ENCODE measurements at places on chromosomes 1 and 21.

DNA sequence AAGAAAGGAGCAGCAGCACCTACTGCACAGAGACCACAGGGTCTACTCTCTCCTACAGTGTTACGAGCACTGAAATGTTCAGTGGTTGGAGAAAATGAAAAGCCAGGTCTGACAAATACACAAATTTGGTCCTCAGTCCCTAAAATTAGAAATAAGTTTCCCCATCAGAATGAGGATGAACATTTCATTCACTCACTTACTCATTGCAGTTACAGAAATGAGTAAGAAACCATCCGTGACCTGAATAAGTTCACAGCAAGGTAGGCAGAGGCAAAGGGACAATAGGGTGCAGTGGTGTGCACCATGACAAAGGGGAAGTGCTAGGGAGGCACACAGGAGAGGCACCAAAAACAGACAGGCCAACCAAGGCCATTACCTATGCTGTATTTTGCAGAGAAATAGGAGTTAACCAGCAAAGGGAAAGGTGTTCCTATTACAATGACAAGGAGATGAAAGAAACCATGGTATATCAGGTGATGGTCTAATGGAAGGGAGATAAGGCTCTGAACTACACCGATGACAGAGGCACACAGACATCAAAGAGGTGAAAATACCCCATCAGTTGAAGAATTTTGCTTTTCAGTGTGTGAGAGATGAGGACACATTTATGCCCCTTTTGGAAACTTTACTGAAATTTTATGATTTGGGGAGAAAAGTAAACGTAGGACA is 29.4 kb downstream of the VAV3 start:
- no peak for DNase-seq

DNA sequence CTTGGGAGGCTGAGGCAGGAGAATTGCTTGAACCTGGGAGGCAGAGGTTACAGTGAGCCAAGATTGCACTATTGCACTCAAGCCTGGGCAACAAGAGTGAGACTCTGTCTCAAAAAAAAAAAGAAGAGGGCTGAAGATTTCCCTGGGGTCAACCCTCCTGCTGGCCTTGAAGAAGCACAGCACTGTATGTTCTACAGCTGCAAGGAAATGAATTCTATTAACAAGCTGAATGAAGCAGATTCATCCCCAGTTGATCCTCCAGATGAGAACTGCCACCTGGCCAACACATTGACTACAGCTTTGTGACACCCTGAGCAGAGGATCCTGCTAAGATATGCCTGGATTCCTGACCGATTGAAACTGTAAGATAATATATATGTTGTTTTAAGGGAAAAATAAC is 129.5 kb downstream of the ADSS2 start:
- no peak for DNase-seq

GRCh38 chr1:63705078-63705477 is 68.7 kb upstream of the ROR1 start:
- DNase-seq = no peak

DNA sequence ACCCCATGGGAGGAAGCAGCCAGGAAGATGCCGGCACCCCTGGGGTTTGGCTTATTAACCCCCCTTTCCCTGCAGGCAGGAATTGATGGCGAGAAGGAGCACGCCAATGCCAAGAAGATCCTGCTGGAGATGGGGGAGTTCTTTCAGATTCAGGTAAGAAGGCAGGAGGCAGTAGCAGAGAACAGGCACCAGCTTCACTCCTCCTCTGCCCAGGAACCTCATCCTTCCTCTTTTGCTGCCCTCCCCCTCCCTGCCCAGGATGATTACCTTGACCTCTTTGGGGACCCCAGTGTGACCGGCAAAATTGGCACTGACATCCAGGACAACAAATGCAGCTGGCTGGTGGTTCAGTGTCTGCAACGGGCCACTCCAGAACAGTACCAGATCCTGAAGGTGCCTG is 1.2 kb upstream of the RUSC1 start:
- DNase-seq = no peak

GRCh38 chr1:13888351-13888986 is 188.5 kb downstream of the PRDM2 start:
- DNase-seq = no peak

GRCh38 chr21:42010507-42011495 is 641 bp upstream of the ZBTB21 start:
- no peak for DNase-seq

Data from activated CD4-positive, alpha-beta T cell treated with anti-CD3 and anti-CD28 coated beads, Interleukin-2, amount 50 U/mL, for 24 hours (primary cell).